Fibroblast of upper back skin (primary cell): ENCODE measurements at places on chromosomes 2 and 18.

- DNase-seq, result peak; percentile 9
These were observed 27.0 kb downstream of the GCA start for GRCh38 chr2:162370931-162371330.

DNA sequence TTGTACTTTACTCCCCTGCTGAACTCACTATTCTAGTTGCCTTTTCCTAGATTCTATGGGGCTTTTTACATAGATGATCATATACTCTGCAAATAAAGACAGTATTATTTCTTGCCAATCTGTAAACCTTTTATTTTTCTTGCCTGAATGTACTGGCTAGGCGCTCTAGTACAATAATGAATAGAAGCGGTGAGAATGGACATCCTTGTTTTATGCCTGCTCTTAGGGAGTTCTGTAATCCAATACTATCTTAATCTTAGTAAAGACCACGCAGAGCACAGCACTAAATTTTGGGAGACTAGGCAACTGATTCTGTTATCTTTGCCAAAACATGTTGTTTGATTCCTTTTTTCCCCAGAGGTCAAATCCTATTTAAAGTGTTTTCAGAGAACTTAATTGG lies 7.0 kb downstream of the KRCC1 start:
- DNase-seq, result no peak

DNA sequence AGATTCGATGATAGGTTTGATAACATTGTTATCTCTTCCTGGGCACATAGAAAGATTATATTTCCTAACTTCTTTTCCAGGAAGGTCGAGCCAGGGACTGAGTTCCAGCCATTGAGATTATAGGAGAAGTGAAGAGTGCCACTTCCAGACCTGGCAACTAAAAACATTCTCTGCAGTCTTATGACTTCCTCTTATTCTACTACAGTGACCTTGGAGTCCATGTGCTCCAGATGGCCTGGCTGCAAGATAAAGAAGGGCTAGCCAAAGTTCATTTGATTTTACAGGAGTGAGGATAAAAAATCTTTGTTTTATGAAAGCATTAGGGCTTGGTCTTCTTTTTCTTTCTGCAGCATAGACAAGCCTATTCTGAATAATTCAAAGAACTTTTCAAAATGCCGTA lies 363.0 kb downstream of the FSIP2 start:
- no peak for DNase-seq

DNA sequence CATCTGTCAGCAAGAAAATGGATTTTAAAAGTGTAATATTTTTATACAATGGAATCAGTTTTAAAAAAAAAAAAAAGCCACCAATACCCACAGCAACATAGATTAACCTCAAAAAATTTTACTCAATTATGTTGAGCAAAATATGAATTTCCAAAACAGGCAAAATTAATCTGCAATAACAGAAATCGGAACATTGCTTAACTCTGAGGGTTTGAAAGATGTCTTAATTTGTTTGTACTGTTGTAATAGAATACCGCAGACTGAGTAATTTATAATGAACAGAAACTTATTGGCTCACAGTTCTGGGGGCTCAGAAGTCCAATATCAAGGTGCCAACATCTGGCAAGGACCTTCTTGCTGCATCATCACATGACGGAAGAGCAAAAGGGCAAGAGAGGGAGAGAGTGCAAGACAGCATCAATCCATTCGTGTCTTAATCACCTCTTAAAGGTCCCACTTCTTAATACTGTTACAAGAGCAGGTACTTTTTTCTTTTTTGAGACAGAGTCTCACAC lies 31.8 kb upstream of the TNFAIP6 start:
- DNase-seq, result no peak

DNA sequence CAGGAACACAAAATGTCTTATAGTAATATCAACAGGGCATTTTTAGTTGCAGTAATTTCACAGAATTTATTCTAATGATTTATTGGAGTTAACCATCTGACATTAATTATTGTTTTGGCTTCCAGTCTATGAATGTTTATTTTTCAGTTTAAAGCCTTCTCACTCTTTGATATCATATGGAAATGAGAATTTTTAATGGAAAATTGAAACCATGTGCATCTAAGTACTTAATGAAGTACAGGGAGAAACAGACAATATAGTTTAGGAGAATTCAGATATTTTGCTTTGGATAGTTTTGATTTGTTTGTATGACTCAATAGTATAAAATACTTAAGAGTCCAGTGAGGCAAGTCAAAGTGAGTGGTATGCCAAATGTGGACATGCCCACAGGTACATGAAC lies 126.1 kb downstream of the OLA1 start:
- DNase-seq, result peak; percentile 23

GRCh38 chr2:28142386-28142785 lies 250.3 kb upstream of the FOSL2 start:
- DNase-seq, result peak; percentile 53

DNA sequence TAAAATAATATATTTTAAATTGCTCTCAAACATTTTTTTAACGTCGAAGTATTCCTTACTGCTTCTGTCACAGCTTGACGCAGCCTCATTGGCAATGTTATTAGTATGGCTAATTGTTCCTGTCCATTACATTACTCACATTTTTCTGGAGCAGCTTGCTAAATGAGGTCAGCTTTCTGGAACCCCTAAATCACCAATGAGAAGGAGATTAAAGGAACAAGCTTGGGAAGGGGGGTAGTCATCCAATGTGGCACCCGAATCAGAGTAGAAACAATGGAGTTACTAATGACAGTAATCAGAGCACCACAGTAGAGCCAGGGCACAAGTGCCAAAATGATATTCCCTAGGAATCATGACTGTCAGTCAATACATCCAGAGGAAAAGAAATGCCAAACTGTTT lies 5.1 kb downstream of the NEUROD1 start:
- no peak for DNase-seq

GRCh38 chr2:128538396-128538795 lies 219.7 kb upstream of the HS6ST1 start:
- no peak for DNase-seq

DNA sequence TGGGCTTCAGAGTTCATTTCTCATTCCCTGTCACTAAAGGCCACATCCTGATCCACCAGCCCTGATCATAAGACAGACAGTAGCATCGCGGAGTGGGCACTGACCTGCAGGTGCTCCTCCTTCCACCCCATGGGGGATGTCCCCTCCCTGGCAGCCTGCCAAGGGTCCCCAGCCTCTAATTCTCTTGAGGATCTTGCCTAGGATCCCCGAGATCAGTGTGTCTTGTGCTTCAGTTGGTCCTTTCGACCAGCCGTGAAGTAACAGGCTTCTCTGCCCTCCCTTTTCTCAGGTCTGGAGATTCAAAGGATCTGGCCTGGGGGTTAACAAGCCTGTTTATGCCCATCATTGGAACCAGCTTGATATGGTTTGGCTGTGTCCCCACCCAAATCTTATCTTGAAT lies 74.5 kb downstream of the ALPK2 start:
- no peak for DNase-seq

DNA sequence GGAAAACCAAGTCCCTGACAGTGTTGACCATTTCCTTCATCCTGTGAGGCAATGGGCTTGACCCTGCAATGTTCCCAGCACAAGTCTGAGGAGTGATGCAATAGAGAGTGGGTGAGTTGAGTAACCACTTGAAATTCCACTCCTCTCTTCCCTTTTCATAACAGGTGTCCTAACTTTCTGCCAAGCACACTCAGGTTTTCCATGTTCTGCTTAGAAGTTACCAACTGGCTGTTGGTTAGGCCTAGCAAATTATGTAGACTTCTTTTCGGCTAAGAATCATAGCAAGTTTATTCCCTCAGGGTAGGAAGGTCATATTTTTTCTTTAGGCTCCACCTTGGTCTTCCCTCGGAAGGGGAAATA lies 11.5 kb downstream of the GNLY start:
- DNase-seq, result peak; percentile 87

DNA sequence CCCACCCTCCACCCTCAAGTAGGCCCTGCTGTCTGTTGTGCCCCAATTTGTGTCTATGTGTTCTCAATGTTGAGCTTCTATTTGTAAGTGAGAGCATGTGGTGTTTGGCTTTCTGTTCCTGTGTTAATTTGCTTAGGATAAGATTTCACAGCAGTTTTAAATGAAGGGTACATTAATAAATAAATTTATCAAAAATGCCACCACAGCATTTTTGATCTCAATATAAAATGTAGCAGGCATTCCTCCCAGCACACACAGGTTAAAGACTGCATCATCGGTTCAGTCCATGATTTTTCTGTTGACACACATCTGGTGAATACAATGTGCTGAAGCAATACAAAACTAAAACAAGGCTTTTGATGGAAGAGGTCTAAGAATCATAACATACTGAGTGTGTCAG lies 412.0 kb upstream of the LYPD1 start:
- no peak for DNase-seq

GRCh38 chr18:12388442-12388841 lies 11.4 kb upstream of the AFG3L2 start:
- no peak for DNase-seq

DNA sequence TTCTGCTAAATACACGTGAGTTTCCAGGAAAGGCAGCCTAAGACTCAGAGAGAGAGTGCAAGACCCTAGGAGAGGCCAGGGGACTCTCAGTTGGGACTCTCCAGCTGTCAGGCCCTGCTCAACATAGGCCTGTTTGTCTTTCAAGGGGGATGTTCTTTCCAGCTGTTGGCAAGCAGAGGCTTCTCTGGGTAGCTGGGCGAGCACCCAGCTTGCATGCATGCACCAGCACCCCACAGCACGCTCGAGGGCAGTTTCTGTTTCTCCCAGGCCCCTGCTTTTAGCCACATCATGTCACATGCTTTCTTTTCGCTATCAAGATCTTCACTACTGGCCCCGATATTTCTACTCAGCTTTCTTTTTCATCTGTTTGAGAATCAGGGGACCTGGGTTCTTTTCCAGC lies 479.3 kb upstream of the HS6ST1 start:
- DNase-seq, result no peak

DNA sequence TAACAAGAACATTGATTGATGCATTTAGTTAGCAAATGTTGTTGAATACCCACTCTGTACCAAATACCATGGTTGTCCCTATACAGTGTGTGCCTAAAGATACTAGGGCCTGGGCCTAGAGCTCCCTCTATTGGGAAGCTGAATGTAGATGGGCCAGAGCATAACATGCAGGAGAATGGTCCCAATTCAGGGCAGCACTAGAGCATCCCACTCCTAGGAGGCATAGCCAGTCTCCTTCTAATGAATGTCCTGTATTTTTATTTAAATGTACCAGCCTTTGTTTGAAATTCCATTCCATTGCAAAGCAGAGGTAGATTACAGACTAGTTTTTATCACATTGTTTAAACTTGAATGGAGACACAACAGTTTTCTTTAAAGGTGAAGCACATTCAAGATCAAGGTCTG lies 90.6 kb downstream of the FEZ2 start:
- peak; percentile 73 for DNase-seq

GRCh38 chr2:25424426-25425028 lies 82.8 kb upstream of the DNMT3A start:
- no peak for DNase-seq

- DNase-seq, result peak; percentile 76
These were observed 126.0 kb downstream of the OSBPL1A start for GRCh38 chr18:24271381-24272228.

GRCh38 chr18:28158083-28158581 lies 18.8 kb downstream of the CDH2 start:
- DNase-seq, result no peak

DNA sequence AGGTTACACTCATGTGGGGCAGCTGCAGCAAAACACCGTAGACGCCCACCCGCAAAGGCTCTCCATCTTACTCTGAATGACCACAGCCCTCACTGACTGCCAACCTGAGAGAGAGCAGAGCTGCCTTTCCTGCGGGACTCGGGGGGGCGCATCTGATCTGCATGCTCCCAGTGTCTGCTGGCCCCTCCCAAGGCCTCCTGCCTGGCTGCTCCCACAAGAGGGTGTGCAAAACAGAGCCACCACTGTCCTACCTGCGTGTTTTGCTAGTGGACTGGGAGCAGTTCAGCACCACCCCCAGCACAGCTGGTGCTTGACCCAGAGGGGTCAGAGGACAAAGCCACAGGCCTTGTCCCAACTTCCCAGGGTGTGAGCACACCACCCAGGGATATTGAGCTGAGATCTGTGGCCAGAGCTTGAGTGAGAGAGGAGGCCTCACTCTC lies 76.4 kb downstream of the MYO3B start:
- no peak for DNase-seq

GRCh38 chr2:42199626-42200025 lies 30.5 kb downstream of the EML4 start:
- DNase-seq, result no peak

DNA sequence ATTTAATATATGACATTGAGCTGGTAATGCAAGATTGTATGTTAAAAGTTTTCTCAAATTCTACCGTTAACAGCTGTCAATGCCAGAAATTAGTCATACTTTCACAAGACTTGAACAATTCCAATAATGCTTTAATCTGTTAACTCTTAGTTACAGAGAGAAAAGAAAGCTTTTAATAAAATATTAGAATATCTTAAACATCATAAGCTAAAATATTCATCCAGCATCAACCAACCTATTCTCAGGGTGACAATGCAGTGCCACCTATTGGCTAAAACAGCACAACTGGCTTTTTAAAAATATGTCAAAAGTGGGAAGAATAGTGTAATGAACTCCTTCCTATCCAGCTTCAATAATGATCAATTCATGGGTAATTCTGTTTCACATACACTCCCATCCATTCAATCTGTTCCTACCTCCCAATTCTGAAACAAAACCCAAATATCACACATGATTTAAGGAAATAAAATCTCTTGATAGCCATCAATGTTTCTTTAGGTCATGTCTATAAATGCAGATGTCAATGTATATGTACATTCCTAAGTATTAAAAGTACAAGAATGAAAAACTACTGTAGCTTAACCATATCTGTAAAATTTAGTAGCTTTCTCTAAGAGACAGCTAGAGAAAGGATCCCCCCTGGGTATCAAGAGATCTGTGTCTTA lies 79.8 kb upstream of the CCDC141 start:
- DNase-seq, result peak; percentile 9

DNA sequence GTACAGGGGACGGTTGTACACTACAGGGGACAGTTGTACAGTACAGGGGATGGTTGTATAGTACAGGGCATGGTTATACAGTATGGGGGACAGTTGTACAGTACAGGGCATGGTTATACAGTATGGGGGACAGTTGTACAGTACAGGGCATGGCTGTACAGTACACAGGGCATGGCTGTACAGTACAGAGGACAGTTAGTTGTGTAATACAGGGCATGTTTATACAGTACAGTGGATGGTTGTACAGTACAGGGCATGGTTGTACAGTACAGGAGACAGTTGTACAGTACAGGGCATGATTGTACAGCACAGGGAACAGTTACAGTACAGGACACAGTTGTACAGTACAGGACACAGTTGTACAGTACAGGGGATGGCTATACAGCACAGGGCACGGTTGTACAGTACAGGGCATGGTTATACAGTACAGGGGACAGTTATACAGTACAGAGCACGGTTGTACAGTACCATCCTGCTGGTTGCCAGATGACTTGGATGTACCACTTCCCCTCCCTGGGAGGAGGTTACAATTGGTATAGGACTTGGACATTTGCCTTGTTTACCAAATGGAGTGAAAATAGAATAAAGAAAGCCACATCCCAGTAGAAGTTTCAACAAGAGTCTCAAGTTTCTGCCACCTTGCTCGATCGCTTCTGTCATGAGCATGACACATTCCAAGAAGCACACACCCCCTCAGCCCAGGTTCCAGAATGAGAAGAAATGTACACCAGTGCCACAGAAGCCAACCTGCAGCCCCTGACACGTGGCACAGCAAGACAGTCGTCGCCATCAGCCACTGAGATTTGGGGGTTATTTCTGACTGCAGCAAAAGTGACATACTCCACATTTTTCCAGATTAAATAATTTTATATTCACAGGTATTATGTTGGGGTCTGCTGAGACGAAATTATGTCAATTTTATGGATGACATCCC lies 16.0 kb downstream of the CYRIA start:
- DNase-seq, result no peak
